ENCODE measurements at places on chromosomes 2 and 18.

DNA sequence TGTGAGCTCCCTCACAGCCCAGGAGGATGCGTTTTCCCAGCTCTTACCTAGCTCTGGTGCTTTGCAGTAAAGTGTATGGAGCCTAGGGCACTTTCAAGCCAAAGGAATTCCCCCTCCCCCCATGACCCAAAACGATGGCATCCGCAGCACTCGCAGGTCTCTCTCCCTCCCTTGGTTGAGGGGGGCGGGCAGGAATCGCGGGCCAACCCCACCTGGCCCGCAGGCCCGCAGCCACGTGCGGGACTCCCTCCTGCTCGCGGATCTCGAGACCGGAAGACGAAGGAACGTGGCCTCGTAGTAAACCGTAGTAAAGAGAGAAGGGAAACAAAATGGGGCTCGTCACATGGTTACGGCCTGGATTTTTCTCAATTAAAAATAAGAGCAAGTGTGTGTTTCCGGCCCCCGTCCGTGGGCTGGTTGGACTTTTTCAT is 8.5 kb downstream of the IRS1 start:
- peak; percentile 45 for DNase-seq

- DNase-seq: no peak
These were observed 32.3 kb upstream of the GCG start for GRCh38 chr2:162184359-162184758.

DNA sequence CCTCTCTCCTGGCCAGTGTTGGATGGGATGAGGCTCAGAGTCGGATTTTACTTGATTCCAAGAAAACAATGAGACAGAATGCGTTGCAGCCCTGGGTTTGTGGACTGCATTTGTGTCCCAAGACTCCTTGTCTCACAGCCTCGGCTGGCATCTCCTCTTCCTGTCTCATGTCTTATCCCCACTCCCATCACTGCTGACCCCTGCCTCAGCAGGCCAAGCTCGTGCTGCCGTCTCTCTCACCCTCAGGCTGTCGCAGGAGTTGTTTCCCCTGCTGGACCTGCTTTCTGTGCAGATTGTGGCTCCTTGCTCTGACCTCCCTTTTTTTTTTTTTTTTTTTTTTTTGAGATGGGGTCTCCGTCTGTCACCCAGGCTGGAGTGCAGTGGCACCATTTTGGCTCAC is 70.2 kb upstream of the RALBP1 start:
- DNase-seq: no peak

- no peak for DNase-seq
These were observed 1.3 kb downstream of the ATP5F1A start for GRCh38 chr18:46096651-46097300.

DNA sequence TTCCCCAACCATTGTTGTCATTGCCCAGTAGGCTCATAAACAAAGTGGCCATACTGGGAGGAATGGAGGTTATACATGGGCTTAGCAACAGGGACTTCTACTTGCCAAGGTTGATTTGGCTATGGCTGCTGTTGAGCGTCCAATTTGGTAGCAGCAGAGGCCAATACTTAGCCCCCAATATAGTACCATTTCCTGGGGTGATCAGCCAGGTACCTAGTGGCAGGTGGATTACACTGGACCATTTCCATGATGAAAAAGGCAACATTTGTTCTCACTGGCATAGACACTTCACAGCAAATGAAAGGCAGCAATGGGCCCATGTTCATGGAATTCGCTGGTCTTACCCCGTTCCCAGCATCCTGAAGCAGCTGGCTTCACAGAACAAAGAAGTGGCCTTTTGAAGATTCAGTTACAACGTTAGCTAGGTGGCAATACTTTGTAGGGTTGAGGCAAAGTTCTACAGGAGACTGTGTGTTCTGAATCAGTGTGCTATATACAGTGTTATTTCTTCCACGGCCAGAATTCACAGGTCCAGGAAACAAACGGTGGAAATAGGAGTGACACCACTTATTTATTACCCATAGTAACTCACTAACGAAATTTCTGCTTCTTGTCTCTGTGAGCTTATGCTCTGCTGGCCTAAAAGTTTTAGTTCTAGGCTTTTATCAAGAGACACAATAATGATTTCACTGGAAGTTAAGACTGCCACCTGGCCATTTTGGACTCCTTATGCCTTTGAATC is 37.5 kb downstream of the FBXO11 start:
- no peak for DNase-seq

- DNase-seq: no peak
These were observed 64.8 kb downstream of the ARMC9 start for GRCh38 chr2:231263118-231263831.

DNA sequence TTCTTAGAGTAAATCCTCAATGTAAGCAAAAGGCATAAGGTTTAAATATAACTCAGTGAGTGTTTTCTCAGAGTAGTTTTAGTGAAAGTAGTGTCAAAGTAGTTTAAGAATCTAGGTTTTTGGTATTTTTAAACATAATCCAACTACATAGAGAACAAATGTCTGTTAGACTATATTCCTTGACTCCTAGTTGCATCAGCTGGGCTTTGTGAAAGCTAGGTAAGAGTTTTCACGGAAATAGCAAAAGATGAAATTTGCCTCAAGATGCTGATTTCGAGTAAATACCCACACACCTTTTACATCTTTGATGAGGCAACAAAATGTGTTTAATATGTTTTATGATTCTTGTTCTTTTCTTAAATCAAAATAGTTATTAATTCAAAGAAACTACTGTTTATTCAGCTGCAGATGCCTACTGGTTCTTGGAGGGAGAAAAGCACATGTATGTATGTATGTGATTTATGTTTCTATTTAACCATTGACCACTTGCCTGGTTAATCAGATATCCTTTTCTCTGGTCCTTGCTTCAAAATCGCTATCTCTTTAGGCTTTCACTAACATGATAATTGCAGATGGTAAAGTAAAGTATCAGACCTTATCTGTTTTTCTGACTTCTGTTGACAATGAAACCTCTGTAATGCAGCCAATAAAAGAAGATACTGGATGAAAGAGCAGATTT is 117.4 kb upstream of the NOSTRIN start:
- DNase-seq: no peak

DNA sequence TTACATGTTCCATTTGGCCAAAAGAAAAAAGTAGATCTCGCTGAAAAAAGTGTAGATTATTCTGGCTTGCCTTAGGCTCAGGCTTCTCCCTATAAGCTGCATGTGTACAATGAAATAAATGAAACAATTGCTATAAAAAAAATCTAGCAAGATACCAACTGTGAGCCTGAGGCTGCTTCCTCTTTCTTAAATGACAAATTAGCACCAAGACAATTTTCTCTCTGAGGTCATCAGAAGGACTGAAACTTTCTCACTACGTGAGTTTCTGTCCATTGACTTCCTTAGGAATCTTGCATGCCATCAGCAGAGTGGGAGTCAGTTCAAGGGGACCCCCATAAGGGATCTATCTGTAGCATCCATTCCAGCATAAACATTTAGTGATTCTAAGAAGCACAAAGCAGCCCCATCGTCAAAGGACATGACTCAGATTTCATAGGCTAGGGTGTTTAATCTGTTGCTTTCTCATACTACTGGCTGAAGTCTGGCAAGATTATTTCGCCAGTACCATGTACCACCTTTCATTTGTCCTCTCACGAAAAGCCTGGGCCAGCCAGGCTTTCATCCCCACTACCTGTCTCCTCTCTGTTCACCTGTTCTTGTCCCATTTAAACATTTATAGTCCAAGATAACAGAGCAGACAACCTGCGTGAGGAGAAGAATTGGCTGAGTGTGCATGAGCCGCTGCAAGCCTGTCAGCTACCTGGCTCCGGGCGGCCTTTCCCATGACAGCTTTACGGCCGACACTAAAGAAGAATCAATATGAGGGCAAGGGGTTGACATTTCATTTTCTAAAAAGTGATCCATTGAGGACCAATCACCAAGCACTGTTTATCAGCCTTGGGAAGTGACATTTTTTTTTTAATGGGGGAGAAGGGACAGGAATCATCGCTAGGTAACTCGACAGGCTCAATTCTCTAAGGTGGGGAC is 120.0 kb downstream of the EPHA4 start:
- DNase-seq: no peak

DNA sequence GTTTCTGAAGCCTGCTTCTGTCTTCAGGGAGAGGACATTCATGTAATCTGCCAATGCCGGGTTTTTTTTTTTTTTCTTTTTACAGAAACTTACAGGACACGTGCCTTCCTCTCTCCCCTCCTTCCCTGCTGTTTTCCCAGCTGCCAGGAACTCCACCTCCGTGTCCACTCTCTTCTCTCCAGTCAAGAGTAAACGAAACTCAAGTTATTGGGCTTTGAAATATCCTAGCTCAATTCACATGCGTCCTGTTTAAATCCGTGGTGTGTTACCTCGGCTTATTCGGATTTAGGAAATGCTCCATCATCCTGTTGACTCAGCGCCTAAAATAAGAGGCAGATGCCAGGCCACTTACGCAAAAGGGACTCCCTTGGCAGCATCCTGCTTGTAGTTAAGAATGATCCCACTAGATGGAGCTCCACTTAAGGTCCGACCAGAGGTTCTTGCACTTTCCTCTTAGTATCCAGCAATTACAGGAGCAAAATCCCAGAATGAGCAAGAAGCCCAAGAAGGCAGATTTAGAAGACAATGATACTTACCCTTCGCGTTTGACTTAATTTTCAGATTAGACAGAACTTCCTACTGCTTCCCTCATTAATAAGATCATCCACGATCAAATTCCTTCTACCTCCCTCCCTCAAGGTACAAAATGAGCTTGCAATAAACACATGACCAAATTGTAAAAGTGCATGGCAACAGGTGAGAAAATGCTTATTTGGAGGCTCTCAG is 97.2 kb upstream of the ZCCHC2 start:
- peak; percentile 16 for DNase-seq

DNA sequence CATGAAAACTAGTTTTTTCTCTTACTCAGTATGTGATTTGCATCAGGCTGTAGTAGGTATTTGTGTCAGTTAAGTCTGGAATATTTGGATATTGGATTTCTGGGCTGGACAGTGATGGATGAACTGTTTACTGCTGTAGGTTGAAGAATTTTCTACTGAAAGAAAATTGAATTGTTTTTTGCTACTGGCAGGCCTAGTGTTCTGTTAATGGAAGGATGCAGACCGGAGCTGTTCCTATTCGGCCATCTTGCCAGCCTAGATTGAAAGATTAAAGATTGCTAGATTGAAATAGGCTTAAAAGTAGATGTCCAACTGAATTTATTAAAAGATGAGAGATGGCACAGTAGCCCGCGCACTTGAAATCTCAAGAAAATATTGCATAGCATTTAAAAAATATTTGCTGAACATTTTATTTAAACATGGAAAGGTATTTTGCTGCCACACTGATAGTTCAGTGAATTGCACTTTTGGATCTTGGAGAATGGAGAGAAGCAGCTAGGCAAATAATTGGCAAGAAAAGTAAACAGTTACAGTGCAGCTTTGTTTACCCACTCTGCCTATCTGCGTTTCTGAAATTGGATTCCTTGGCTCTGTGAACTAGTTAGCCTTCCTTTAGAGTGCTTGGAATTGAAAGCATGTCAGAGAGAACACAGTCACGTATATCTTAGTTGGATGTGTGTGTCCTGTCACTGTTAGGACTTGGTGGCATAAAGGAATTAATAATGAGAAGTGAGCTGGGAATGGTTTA is 54.1 kb downstream of the EPB41L5 start:
- DNase-seq: no peak

- no peak for DNase-seq
These were observed 255.9 kb upstream of the ERBB4 start for GRCh38 chr2:212794471-212794870.

DNA sequence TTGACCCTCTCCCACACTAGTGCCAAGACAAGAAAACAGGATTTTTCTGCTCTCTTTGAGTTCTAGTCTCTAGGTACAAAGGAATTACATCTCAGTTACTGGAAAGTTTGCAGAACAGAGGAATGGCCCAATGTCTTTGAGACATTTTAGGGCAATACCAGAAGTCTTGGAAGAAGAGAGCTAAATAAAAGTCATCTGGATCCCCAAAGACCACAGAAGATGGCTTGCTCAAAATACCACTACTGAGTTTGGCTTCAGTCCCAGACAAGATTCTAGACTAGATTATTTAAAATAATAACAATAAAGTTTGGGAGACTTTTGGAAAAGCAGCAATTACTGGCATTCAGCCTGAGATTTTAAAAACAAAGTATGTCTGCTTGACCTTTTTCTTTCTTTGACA is 61.9 kb upstream of the HK2 start:
- no peak for DNase-seq

DNA sequence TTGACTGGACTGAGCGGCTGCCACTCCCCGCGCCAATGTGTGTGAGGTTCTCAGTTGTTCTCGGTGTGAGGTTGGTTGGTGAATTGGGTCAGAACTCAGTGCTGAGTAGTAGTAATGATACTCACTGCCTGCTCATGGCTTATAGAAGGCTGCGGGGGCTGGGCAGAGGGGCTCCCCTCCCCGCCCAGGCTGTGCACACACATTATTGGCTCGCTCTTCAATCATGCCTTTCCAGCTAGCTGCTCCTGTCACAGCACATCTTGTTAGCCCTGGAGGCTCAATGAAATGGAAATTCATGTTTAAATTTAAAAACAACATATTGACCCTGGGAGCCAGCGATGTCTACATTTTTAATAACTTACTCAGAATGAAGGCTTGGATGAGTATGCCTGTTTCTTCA is 152.8 kb downstream of the CELF4 start:
- DNase-seq: no peak

DNA sequence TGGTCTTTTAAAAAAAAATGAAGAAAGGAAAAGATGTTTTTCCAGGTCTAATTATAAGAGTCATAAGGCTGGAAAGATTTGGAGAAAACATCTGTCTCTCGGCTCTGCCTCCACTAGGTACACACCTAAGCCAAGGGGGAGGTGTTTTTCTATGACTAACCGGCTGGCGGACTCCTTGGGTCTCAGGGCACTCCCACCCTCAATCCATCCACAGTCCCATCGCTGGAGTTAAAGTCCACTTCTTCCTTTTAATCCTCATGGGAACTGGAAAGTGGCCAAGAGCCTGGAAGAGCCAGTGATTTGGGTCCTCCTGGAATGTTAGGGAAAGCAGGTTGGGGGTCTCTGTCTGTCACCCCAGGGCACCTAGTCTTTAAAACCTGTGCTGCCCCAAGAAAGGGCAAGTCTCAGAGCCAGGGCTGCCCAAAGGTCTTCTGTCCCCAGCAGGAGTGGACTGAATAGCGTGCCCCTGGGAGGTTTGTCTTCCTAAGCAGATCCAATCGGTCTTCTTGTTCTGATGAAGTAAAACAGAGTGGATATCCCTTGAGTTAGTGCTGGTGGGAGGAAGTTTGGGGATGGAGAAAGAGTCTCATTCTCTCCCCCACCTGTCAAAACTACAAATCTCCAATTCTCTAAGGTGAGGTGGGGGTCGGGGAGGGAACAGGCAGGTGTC is 66.4 kb downstream of the MCFD2 start:
- no peak for DNase-seq

GRCh38 chr2:233235977-233236376 is 15.5 kb upstream of the ATG16L1 start:
- no peak for DNase-seq

- DNase-seq: no peak
These were observed 72.8 kb upstream of the LDLRAD4 start for GRCh38 chr18:13145636-13146190.

DNA sequence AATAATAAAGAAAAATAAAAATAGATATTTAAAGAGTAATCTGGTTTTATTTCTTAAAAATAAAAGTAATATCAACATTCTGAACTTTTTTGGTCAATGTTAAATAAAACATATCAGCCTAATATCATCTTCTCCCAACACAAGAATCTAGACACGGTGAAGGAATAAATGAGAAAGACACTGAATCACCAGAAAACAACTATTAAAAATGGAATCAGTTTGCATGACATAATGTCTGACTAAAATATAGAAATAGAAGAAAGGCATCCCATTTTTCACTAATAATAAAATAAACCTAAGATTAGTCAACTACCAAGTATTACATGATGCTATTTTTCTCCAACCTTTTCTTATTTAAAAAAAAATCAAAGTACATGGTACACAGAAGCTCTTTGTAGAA is 30.8 kb upstream of the TNFAIP6 start:
- no peak for DNase-seq

GRCh38 chr18:9069601-9070000 is 32.9 kb upstream of the NDUFV2 start:
- no peak for DNase-seq
